ENCODE measurements at places on chromosomes 2 and 18. TPM values are rescaled to one million over a fixed set of nuclear protein-coding genes. Genes with fewer than 3 reads are reported as not detected.
A peak's percentile ranks its signal among the peaks of the same experiment; 100 is the strongest.

Gene RRM2
- 546 TPM for total RNA-seq

Gene LIMS4
- total RNA-seq, result 3.7 TPM

Gene SMAD7
- total RNA-seq, result 30.0 TPM

Gene CAPN14
- 0.35 TPM for total RNA-seq

Gene EIF2AK2
- total RNA-seq, result 136 TPM

Gene MARCHF7
- total RNA-seq, result 92.2 TPM

Gene SLC5A7
- not detected for total RNA-seq

DNA sequence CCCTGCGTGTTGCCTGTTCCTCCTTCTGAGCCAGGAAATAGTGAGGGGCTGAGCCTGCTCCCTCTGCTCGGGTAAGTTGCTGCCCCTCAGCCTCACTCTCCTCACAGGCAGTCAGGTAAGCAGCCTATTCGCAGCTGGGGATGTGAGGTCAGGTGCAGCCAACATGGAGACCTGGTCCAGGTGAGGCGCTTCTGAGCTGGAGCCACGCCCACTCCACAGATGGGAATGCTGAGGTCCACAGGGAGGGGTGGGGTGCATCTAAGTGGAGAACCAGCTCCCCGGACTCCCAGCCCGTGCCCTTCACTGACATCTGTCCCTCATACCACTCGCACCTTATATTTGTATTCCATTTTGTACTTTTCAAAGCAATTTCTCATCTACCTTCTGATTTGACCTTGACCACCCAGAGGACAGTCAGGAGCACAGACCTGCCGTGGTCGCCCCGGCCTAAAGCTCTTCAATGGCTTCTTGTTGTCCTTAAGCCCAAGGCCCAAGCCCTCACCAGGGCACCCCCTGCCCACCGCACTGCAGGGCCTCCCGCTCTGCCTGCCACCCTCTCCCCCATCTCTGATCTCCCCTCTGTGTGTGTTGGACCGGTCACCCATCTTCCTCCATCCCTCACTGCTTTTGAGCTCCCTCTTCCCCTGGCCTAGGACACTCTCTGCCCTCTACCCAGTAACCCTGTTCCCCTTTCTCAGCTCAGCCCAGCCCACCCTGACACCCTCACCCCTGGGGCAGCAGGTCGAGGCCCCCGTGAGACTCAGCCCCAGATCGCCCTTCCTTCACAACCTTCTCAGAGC lies 49.2 kb upstream of the TAF1B start:
- no peaks in the 10 kb centered on the region for H3K27me3 ChIP-seq
- H3K27ac ChIP-seq, result no peak overlapping the region
- H3K4me3 ChIP-seq, result no peak overlapping the region

GRCh38 chr2:110679337-110679707 lies 1.5 kb upstream of the BUB1 start:
- no peak for DNase-seq
- no peak overlapping the region for H3K27ac ChIP-seq
- H3K27me3 ChIP-seq, result peaks cover 9% of the 10 kb centered on the region
- no peak overlapping the region for H3K4me3 ChIP-seq
- H3K36me3 ChIP-seq, result peaks cover 25% of the 10 kb centered on the region
- H3K4me1 ChIP-seq, result peaks cover 35% of the 10 kb centered on the region

DNA sequence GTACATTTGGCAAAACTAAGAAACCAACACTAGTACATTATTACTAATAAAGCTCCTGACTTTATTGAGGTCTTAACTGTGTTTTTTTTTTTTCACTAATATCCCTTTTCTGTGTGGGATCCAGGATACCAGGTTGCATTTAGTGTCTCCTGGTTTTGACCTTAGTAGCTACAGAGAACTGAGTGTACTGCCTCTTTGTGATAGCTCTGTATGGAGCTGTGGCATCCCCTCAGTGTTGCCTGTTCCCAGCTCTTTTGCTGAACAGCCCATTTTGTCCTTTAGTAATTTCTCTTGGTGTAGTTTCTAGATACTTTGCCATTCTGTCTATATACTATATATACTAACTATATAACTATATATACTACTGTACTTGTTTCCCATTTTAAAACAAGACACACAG lies 31.6 kb downstream of the KCMF1 start:
- peaks cover 35% of the 10 kb centered on the region for H3K4me1 ChIP-seq
- no peak overlapping the region for H3K4me3 ChIP-seq
- no peaks in the 10 kb centered on the region for H3K27me3 ChIP-seq
- DNase-seq, result no peak
- no peak overlapping the region for H3K27ac ChIP-seq

GRCh38 chr18:22283116-22283395 lies 113.7 kb downstream of the GATA6 start:
- H3K27ac ChIP-seq, result no peak overlapping the region
- peaks cover 2% of the 10 kb centered on the region for H3K4me1 ChIP-seq
- no peak for DNase-seq
- H3K4me3 ChIP-seq, result no peak overlapping the region
- no peaks in the 10 kb centered on the region for H3K36me3 ChIP-seq

DNA sequence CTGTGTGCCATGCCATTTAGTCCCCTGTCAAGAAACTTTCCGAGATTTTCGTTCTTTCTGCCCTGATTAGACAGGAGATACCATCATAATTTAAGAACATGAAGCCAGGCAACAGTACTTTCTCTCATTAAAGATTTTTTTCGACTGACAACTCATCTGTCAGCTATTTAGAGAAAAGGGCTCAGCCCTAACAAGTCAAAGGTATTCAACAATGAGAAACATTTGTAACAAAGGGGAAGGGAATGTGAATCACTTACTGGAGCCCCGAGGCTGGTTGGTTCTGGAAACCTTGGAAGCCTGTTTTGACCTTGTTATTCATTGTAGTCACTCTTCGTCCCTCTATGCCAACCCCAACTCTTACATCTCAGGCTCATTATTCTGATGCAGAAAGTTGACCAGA lies 199.4 kb downstream of the SPP2 start:
- H3K27ac ChIP-seq, result no peak overlapping the region
- no peak overlapping the region for H3K4me3 ChIP-seq
- H3K4me1 ChIP-seq, result peaks cover 7% of the 10 kb centered on the region
- H3K27me3 ChIP-seq, result peaks cover 4% of the 10 kb centered on the region
- no peak for DNase-seq

DNA sequence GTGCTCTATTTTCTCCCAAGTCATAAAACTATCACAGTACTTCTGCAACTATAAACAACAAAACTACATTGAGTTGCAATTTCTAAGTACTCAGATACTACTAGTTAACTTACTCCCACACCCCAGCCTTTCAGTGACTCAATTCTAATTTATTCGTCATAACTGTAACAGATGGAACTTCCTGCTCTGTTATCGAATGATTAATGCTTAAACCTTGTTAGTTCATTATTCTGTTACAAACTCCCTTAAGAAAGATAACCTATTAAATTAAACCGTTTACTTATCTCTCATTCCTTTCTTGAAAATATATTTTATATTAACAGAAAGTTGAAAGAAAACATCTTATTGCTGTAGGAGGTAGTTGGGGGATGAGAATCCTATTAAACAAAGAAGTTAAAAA lies 17.0 kb downstream of the TNFAIP6 start:
- H3K4me3 ChIP-seq, result no peak overlapping the region
- no peaks in the 10 kb centered on the region for H3K27me3 ChIP-seq
- H3K36me3 ChIP-seq, result no peaks in the 10 kb centered on the region
- no peak overlapping the region for H3K27ac ChIP-seq
- H3K4me1 ChIP-seq, result peaks cover 9% of the 10 kb centered on the region
- DNase-seq, result no peak

DNA sequence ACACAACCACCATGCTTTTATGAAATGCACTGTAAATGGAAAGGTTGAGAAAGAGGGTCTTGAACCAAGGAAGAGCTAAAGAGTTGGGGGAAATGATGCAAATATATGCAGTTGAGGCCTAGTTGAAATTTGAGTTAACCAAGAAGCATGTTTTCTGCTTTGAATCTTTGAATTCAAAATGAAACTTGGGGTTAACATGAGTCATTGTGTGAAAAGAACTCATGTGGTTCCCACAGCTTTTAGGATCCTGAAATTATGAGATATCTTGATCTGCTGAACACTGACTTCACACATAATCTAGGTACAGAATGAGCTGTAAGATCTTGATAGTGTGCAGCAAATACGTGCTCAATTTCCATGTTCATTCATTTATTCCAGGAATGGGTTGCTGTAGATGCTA lies 422.9 kb upstream of the TRIB2 start:
- peak overlapping the region; percentile 79 for H3K27ac ChIP-seq
- no peak for DNase-seq

GRCh38 chr2:129080715-129081476 lies 762.2 kb upstream of the HS6ST1 start:
- H3K27me3 ChIP-seq, result no peaks in the 10 kb centered on the region
- H3K4me3 ChIP-seq, result no peak overlapping the region
- no peak for DNase-seq
- no peak overlapping the region for H3K27ac ChIP-seq

DNA sequence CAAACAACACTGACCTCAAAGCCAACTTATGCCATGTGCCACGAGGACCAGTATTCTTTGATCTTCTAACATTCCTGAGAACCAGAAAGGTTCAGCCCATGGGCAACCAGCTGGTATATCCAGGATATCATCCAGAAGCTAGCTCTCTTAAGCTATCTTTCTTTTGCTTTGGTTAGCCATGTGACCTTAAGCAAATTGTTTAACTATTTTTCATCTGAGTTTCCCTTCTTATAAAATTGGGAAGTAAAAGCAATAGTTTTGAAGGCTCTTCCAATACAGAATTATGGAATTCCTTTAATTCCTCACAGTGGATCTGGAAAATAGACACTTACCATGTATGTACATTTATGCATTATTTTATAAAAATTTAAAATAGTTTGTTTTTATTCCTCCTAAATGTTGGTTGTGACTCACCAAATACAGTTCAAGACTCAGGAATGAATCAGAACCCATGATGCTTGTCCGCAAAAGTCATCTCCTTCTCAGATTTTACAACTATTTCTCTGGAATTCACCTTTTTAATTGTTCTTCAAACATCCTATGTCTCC lies 435.7 kb downstream of the ZEB2 start:
- peaks cover 10% of the 10 kb centered on the region for H3K4me1 ChIP-seq
- DNase-seq, result no peak
- H3K36me3 ChIP-seq, result peaks cover 9% of the 10 kb centered on the region
- H3K4me3 ChIP-seq, result no peak overlapping the region

DNA sequence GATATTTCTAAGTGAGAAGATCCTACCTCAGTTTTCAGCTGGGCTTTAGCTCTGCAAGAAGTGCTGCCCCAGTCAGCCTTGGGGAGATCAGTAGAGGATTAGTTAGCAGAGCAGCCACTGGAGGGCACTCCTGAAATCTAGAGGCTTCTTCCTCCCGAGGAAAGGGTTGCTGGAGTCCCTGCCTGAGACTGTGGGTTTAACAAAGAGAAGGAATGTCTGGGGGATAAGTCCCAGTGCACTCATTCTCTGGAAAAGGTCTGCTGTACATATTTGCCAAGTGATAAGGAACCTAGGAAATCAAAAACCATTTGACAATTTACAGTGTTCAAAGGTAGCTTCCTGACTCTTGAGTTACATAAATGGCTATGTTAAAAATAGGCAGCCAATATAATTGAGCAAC lies 207.2 kb downstream of the SLC8A1 start:
- no peaks in the 10 kb centered on the region for H3K36me3 ChIP-seq
- H3K27me3 ChIP-seq, result no peaks in the 10 kb centered on the region
- no peak for DNase-seq
- H3K4me3 ChIP-seq, result no peak overlapping the region
- no peaks in the 10 kb centered on the region for H3K4me1 ChIP-seq
- H3K27ac ChIP-seq, result no peak overlapping the region

DNA sequence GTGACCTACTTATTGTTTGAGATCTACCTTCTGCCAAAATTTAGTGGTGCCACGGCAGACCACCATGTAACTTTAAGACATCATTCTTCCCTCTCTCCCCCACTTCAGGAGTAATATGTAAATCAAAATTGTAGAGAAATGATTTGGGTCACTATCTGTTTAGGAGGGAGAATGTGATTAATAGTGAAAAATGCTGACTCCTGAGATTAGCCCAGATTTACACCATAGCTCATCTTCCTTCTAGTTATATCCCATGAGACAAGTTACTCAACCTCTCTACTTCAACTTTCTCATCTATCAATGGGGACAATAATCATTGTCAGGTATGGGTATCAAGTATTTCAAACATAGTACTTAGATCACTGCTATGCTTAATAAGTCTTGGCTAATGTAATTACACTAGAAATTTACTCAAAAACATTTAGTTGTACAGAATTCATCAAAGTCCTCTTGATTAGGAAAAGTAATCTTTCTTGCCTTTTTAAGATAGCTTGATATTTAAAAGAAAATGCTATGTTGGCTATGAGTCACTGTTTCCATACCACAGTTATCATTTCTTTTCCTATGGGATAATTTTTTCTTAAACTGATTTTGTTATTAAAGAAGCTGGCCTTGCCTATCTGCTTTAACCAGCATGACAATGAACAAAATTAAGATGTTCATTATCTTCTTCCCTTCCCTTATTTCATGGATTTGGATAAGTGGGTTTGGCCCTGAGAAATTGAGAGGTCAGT lies 1038.9 kb upstream of the ZEB2 start:
- no peaks in the 10 kb centered on the region for H3K36me3 ChIP-seq
- DNase-seq, result no peak
- no peaks in the 10 kb centered on the region for H3K27me3 ChIP-seq
- no peaks in the 10 kb centered on the region for H3K4me1 ChIP-seq
- no peak overlapping the region for H3K4me3 ChIP-seq
- no peak overlapping the region for H3K27ac ChIP-seq

GRCh38 chr18:21914739-21915319 lies 174.2 kb downstream of the MIB1 start:
- no peak overlapping the region for H3K4me3 ChIP-seq
- H3K27me3 ChIP-seq, result peaks cover 5% of the 10 kb centered on the region
- H3K36me3 ChIP-seq, result no peaks in the 10 kb centered on the region
- no peak overlapping the region for H3K27ac ChIP-seq

DNA sequence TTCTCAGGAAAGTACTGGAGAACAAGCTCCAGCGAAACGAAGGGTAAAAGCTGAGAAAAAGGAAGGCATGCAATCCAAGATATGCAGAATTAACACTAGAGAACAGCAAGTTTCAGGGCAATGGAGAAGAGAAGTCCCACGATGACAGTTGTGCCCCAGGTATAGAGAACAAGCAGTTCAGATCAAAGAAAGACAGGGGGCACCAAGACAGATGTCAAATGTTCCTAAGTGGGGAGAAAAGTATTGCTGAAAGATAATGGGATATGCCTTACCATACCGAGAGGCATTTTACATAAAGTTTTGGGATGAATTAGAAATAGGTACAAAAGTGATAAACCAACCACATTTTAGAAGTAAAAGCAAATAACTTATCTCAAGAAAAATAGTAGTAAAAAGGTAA lies 79.1 kb upstream of the UBE2E3 start:
- no peak overlapping the region for H3K27ac ChIP-seq
- no peaks in the 10 kb centered on the region for H3K4me1 ChIP-seq
- DNase-seq, result no peak
- H3K4me3 ChIP-seq, result no peak overlapping the region
- H3K36me3 ChIP-seq, result no peaks in the 10 kb centered on the region
- peaks cover 17% of the 10 kb centered on the region for H3K27me3 ChIP-seq

- H3K4me1 ChIP-seq, result peaks cover 10% of the 10 kb centered on the region
- no peaks in the 10 kb centered on the region for H3K36me3 ChIP-seq
These were observed 61.7 kb upstream of the SPTBN1 start for GRCh38 chr2:54394392-54394791.

Measured in activated CD4-positive, alpha-beta memory T cell treated with anti-CD3 and anti-CD28 coated beads, Interleukin-2, amount 10 ng/mL, durations not matched to agents 7 days and 5 days (primary cell).